ENCODE measurements at places on chromosomes 2 and 18.

GRCh38 chr2:16112251-16112971 is 172.1 kb downstream of the MYCN start:
- no peak for DNase-seq

DNA sequence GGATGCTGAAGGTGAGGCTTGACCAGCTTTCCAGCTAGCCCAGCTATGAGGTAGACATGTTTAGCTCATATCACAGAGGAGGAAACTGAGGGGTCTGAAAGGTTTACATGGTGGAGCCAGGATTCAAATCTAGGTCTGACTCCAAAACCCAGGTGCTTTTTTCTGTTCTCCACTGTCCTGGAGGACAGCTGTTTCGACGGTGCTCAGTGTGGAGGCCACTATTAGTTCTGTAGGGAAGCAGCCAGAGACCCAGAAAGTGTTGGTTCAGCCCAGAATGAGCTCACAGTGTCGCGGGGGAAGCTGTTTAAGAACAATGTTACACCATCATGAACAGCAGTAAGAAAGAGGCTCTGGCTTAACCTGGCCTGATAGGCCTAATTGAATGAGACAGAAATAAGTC is 11.1 kb downstream of the PROC start:
- no peak for DNase-seq

- DNase-seq, result no peak
Observed at GRCh38 chr2:225282858-225283710, 116.4 kb upstream of the NYAP2 start.

DNA sequence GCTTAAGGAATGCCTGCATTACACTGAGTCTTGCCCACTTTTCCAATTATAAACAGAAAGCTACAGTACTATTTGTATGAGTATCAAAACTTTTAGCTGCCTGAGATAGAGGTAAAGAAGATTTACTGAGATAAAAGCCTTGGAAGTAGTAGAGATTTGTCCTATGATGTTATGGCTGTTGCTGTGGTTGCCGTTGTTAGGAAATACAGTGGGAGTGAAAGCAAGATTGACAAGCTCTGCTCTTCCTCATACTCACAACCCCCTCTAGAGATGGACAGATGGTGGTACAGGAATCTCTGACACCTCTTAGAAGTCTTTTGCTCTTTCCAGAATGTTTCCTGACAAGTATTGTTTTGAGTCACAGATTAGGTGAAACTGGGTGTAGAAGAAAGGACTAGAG is 242.5 kb downstream of the RPIA start:
- DNase-seq, result no peak

DNA sequence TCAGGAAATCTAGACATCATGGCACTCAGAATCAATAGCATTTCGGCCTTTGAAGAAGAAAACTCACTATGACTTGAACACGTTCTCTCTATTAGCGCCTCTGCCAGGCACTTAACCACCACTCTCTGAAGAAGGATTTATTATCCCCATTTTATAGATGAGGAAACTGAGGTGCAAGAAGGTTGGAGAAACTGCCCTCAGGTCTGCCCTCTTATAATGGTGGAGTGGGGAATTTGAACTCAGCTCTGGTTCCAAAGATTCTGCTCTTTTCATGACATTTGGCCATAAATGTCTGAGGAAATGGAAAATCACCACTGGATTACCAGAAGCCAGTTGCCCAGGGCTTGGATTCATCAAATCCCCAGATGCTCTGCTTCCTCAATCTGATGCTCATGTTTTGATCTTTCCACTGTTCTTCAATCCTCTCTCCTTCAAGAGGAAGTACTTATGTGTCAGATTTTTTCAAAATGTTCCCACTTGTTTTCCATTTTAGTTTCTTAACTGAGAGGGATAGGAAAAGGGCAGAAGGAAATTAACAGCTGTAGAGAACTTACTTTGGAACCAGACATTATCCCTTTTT is 68.1 kb downstream of the ANTXR1 start:
- no peak for DNase-seq

DNA sequence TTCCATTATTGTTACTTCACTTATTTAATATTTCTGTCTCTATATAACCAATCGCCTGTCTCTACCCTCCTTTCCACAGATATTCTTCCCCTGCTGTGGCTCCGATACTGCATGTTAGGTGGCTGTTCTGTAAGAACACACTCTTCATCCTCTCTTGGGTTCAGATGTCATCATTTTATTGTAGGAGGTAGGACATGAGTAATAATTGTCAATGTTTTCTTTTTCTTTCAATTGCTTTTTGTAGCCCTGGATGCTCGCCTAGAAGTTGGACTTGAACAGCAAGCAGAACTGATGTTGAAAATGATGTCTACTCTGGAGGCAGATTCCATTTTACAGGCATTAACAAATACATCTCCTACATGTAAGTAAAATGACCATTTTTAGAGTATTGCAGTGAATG is 128.6 kb downstream of the BIRC6 start:
- DNase-seq, result no peak

GRCh38 chr2:170332676-170333402 is 154.9 kb downstream of the MYO3B start:
- no peak for DNase-seq

DNA sequence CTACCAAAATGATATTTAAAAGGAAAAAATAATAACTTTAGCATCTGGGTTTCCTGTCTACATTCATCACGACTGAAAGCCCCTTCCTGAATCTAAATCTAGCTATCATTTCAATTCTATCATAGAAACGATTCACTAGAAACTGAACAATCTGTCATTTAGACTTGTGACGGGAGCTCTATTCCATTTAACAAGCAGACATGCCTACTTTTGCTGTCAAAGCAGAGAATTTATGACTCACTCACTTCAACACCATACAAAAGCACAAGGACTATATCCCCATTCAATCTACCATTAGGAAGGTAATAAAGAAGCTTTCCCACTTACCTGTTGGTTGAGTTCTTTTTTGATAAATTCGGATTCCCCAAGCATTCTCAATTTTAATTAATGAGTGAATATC is 1072.3 kb downstream of the LRP1B start:
- DNase-seq, result no peak

DNA sequence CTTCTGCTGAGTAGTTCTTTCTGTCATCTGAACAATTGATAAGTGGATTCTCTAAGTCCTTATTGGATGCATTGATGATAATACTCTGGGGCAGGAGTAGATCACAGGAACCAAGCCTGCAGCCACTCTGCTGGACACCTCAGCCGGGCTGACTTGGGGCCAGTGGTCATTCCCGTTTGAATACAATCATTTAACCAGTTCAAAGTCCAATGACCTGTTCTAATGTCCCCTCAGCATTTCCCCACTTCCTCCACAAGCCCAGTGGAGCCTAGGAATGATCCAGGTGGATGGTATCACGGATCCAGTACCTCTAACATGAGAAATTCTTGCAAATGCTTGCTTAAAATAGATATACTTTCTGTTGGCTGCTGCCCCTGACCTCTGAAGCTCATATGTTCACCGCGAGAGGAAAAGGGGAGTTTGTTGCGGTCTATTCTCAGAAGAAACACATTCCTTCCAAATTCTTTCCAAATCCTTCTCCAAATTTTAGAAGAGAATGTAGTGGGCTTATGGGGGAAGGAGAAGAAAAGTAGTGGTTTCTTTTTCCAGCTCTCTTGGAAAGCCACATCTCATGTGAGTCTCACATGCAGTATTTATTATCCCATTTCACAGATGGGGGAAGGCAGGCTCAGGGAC is 170.9 kb downstream of the INHBB start:
- no peak for DNase-seq

DNA sequence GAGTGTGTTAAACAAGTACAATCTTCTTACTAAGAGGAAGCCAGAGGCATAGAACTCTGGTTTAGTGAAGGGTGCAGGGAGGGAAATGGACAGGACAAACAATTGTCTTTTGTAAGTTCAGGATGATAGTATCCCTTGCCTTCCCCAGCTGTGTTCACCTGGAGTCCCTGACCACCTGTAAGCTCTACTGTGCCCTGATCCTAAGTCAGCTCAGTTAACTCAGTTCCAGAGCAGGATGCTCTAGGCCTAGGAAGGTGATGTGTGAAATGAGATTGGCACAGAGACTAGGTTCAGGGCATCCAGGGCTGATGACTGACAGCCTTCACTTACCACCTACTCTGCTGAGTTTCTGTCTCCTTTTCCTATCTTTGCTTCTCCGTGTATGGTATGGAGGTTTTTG is 333.0 kb downstream of the SUCLG1 start:
- no peak for DNase-seq

- no peak for DNase-seq
Observed at GRCh38 chr2:50650403-50650810, 381.5 kb downstream of the NRXN1 start.

GRCh38 chr2:202944408-202944807 is 32.3 kb downstream of the CARF start:
- DNase-seq, result no peak

Measured in gastrocnemius medialis (tissue), 4 donors.